CD4-positive, CD25-positive, alpha-beta regulatory T cell (primary cell): ENCODE measurements at places on chromosomes 2 and 18. TPM values are rescaled to one million over a fixed set of nuclear protein-coding genes. Genes with fewer than 3 reads are reported as not detected.

HOXD13 gene
- total RNA-seq, result not detected

GRCh38 chr2:240436683-240437550 lies 1.5 kb downstream of the GPC1 start:
- no peak for DNase-seq

DNA sequence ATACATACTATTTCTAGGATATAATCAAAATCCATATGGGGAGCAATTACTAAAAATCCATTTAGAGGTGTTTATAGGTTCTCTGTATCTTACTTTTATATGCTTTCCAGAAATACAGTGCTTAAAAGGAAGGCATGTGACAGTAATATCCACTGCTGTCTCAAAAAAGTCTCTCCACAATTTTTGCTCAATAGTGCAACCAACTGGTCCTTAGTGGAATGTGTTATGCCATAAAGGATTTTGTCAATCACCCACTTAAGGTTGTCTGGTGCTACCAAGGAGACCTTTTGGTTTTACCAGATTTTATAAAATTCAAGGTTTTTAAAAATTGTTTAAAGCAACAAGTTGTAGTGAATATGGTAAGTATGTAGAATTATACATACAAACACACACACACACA lies 328.5 kb upstream of the DSEL start:
- DNase-seq, result no peak

DNA sequence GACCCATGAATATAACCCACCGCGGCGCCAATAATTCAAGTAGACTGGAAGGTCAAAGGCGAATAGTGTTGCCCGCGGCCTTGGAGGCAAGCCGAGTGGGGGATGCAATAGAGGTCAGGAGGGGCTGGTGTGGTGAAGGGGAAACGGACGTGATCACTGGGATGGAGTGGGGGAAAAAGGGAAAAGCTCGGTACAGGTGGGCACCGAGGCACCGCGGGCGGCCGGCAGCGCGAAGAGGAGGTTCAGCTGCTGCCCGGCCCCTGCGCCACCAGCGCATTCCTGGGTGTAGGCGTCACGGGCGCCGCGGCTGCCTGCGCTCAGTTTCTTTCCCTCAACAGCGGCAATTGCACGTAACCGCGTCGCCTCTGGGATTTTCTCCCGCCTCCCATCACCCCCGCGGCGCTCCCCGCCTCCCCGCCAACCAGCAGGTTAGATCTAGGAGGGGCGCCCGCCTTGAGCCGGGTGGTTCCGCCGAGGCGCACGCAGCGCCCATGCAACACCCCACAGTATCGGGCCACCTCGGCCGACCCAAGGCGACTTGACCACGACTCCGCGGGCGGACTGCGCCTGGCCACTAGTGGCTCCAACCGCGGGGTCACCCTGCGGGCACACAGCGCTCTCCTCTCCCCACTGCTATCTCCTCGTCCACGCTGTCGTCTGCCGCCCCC lies 1.5 kb downstream of the RND3 start:
- DNase-seq, result no peak

GRCh38 chr2:134718023-134718816 lies 580 bp downstream of the TMEM163 start:
- DNase-seq, result no peak

GRCh38 chr2:3423492-3424170 lies 44.1 kb downstream of the TRAPPC12 start:
- peak; percentile 68 for DNase-seq

GRCh38 chr2:174209325-174209724 lies 39.0 kb downstream of the OLA1 start:
- no peak for DNase-seq

MFSD6 gene
- 67.1 TPM for total RNA-seq

GRCh38 chr2:131011486-131011885 lies 81.8 kb downstream of the FAM168B start:
- no peak for DNase-seq

DNA sequence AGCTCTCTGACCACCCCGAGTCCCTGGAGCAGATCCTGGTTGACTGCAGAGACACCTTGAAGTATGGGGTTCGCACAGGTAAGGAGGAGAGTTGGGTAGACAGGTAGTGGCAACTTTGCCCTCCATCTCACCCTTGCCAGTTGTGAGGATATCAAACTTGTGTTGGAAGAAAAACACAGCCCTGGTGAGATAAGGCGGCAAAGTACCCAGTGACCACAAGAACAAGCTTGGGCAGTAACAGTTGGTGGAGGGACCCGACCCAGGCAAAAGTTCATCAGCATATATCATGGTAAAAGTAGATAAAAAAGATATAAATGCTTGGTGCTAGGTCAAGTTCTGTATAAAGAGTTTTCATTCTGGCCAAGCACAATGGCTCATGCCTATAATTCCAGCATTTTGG lies 14.4 kb downstream of the GAD1 start:
- DNase-seq, result no peak

GRCh38 chr2:172643142-172643541 lies 87.3 kb downstream of the PDK1 start:
- no peak for DNase-seq

LRP2 gene
- total RNA-seq, result not detected

DNA sequence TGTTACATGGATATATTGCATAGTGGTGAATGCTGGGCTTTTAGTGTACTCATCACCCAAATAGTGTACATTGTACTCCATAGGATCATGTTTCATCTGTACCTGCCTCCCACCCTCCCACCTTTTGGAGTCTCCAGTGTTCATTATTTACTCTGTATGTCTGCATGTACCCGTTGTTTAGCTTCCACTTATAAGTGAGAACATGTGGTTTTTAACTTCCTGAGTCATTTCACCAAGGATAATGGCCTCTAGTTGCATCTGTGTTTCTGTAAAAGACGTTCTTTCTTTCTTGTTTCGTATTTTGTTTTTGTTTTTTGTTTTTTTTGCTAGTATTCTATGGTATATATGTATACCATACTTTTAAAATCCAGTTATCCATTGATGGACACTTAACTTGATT lies 107.5 kb downstream of the MSTN start:
- DNase-seq, result no peak

DNA sequence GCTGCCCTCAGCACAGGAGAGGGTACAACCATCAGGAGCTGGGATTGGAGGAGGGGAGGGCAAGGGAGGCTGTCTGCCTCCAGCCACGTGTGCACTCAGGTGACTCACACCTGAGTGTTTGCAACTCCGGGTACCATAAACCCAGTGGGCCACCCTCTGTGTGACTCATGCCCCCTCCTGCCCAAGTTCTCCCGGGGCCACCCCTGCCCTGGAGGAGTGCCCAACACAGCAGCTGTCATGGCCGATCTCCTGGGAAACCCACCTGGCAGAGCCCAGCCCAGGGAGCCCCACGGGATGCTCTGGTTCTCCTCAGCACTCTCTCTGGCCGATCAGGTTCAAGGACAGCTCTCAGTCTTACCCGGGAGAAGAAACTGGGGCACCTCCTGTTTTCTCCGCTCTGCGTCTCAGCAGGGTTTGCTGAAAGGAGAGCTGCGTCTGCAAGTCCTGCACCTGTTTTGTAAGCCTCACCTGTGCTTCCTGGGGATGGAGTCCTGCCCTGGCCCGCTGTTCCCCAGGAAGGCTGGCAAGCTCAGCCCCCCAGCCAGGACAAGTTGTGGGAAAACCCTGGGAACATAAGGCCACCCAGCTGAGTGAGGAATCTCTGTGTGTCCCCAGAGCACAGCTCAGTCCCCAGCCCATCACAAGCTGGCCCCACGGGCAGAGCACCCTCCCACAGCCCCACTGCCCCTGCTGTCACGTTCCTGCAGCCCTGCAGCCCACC lies 44.0 kb upstream of the UBE2F start:
- DNase-seq, result no peak

DNA sequence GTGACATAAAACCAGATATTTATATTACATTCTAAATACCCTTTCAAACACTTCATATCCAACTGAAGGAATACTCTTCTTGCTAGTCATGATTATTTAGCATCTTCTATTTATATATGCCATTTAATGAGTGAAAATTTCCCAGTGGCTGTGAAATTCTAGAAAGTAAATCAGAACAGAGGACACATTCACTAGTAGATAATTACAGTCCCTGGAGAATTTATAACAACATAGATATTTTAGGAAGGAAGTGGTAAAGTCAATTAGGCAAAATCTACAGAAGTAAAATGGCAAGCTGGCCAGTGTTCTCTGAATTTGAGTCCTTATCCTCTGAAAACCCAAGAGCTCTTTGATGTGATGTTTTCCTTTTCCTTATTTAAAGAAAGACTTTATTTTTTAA lies 121.8 kb downstream of the PMAIP1 start:
- DNase-seq, result no peak

HRH4 gene
- 0.39 TPM for total RNA-seq

DNA sequence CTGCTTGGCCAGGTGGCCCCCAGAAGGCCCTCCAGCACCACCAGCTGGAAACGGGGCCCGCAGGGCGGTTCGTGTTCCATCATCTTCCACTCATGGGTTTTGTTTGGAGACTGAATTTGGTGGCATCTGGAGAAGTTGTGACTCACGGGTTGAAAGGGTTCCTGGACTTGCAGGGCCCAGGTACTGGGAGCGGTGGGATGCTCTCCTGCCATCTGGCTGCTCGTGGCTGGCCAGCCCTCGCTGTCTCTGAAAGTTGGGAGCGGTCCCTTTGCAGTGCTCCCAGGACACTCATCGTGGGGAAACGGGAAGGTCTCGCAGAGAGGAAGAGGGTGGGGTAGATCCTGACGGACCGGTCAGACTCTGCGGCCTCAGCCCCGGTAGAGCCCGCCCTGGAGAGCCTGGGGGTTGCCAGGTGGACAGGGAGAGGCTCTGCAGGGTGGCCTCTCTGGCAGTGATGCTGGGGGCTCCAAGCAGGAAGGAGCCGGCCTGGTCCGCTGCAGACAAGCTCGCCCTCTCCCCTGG lies 47.5 kb downstream of the TWIST2 start:
- no peak for DNase-seq

MOGAT1 gene
- total RNA-seq, result not detected

DNA sequence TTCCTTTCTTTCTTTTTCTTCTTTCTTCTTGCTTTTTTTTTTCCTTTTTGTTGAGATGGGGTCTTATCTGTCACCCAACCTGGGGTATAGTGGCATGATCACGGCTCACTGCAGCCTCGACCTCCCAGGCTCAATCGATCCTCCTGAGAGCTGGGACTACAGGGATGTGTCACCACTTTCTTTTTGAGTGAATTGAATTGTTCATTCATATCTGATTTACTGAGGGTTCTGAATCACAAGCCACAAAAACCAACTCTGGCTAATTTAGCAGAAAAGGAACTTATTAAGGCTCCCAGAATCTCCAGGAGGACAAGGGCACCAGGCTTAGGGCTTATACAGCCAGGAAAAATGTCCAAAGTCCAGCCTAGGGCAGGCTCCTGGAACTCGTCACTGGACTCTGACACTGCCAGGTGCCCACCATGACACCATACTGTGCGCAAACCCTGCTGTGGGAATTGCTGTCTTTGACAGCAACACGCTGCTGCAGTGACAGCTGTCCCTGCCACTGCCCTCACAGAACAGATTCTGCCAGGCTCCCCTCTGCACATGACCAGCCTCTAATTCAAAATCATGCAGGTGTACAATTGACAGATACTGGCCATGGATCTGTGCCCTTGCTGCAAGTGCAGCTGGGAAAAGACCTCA lies 42.9 kb upstream of the EML6 start:
- no peak for DNase-seq

GRCh38 chr2:49255409-49255971 lies 101.2 kb upstream of the FSHR start:
- no peak for DNase-seq

- no peak for DNase-seq
These were observed 183.0 kb downstream of the MYO5B start for GRCh38 chr18:50011813-50012435.

FAM228A gene
- not detected for total RNA-seq

POTEE gene
- total RNA-seq, result 0.27 TPM

DNA sequence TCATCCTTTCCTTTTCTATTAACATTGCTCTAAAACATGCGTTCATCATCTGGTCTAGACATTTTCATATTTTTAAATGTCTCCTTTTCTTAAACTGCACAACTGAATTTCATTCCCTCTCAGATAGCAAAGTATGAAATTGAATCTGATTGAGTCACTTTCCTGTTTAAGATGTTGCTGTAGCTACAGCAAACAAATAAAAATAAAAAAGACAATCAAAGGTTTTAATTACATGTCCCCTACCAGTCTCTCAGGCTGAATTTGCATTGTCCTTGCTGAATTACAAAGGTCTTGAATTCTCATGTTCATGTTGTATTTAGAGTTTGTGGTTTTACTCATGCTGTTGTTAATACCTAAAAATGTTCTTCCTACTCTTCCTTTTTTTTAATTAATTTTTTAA lies 537.9 kb upstream of the LRATD1 start:
- no peak for DNase-seq

DNA sequence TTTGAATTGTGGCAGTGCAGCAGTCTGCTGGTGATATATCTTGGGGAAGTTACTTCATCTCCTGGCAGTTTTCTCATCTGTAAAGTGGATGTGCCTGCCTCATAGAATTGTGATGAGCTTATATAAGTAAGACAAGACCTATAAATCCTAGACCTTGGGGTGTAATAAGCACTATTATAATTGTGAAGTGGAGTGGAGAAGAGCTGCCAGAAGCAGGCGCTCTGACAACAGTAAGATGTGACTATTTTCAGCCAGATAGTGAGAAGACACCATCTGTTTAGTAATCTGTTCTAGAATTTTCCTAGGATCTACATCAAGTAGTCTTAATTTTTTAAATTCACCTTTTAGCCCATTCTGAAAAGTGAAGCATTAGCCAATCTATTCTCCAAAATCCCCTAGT lies 85.6 kb upstream of the TSPYL6 start:
- no peak for DNase-seq

DNA sequence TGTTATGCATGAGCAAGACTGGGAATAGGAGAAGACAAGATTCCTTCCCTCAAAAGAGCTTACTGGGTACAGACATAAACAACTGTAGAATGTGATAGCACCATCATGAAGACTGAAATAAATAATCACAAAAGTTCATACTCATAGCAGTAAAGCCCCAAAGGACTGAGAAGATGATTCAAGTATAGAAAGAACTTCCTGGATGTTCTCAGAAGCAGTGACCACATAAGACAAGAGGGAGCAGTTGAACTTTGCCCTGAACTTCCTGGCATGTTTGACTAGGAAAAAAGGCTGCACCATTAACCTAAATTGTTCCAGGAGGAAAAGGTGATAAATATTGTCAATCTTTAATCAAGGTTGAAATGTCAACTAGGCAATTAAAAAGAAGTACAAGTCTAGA lies 57.8 kb upstream of the CCDC141 start:
- DNase-seq, result no peak

DNA sequence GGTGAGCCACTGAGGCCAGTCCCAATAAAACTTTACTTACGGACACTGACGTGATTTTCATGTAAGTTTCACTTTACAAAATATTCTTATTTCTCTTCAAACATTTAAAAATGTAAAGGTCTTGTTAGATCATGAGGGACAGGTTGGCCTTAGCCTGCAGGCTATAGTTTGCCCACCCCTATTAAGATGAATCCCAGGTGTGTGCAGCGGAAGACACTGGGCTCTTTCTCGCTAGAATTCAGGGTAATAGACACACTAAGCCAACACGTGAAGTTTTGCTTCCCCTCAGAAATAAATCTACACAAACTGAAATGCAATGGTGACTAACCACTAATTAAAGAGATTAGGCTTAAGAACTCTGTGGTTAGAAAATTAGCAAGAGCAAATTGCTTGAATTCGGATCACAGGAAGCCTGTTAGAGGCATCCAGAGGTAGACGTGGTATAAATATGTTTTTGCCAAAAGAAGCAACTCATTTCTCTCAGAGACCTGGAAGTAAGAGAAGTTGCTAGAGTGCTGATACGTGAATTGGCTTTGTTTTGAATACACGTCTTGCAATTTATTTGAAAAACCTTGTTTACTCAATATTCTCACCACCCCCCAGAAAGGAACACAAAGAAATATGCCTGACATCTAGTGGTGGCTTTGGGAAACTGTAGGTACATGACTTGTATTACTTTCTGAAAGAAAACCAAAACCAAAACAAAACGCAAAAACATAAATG lies 151.6 kb downstream of the DTNB start:
- DNase-seq, result peak; percentile 93
